GM23338 (cell line): ENCODE measurements at places on chromosomes 6 and 20. TPM values are rescaled to one million over a fixed set of nuclear protein-coding genes. Genes with fewer than 3 reads are reported as not detected.

PDE7B gene
- 0.07 TPM in 1 of 2 replicates, not detected in the other for total RNA-seq

DNA sequence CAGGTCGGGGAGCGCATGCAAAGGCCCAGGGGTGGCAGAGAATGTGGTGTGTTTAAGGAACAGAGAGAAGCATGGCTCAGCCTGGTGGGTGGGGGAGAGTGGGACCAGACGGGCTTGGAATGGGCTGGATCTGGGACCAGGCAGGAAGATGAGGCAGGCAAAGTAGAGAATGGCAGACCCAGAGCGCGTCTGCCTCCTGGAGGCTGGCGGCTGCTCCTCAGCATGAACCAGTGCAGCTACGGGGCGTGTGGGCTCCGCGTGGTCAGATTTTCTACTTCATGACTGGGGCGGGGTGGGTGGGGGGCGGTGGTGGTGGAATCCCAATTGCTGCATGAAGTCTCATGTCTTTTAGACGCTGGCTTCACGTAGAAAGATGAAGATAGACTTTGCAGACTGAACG, 135.6 kb downstream of the TFAP2C start:
- no peak for DNase-seq

TRIM40 gene
- not detected in 2 replicates for total RNA-seq

DNA sequence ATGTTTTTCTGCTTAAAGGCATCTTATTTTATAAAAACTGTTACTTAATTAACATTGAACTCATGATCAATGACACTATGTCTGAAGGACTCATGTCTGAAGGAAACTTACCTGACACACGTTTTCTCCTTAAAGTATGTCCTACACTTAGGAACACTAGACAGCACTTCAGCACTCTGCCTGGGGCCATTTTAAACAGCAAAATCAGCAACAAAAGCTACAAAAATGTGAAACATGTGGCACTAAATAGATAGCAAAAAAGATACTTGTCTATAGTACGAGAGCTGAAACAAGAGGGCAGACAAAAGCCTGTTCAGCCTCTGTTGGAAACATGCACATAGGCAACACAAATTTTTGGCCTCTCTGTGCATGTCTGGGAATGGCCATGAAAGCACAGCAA, 93.5 kb upstream of the TMEM30A start:
- DNase-seq, result no peak

GRCh38 chr6:79215213-79215824, 19.2 kb downstream of the HMGN3 start:
- DNase-seq, result peak; percentile 28

SYNDIG1 gene
- 4.8 and 7.4 TPM in 2 replicates for total RNA-seq

DNA sequence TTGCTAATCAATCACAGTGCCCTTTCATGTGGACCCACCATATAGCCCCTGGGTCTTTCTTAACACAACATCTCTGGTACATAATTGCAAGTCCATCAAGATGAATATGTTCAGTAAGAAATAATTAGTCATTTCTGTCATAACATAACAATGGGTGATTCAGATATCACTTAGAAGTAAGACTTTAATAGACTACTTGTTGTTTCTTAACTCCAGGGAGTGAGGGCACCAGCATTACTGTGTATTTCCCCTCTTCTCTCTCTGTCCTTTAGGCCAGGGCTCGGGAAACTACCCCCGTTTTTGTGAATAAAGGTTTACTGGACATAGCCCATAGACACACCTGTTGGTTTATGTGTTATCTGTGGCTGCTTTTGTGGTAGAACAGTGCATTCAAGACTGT, 123.5 kb downstream of the SLC24A3 start:
- DNase-seq, result no peak

SUMO4 gene
- 0.74 and 1.9 TPM in 2 replicates for total RNA-seq

- DNase-seq, result peak; percentile 64
Measured at GRCh38 chr6:3022765-3023662, 23.3 kb downstream of the NQO2 start.
